ENCODE measurements at places on chromosomes 11 and 22.

- DNase-seq, result peak; percentile 68
Observed at GRCh38 chr11:6604081-6604626, 580 bp downstream of the ILK start.

DNA sequence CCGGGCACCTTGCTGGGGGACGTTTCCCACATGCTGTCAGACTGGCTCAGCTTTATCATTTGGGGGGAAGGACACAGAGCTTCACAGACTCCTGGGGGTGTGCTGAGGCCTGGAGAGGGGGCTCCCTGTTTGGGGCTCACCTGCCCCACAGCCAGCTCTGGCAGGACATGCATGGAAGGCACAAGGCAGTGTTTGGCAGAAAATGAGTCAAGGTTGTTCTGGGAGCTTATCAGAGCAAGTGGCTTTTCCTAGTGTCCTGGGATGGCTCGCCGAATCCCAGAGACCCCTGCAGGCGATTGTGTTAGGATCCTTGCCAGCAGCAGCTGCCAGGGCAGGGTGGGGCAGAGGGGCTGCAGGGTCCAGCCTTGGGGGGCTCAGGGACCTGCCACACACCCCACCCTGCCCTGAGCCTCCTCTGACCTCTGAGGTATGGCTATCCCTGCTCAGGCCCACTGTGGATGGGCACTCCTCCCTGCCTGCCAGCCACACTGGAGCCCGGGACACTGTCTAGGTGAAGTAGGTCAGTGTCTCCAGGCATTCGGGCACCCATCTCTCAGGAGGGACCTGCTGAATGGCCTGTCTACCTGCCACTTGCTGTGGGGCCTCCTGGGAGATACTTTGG lies 1323.0 kb downstream of the BRD1 start:
- no peak for DNase-seq

GRCh38 chr11:92969293-92969633 lies 188 bp upstream of the MTNR1B start:
- DNase-seq, result no peak

- no peak for DNase-seq
Observed at GRCh38 chr11:10498426-10499250, 42.3 kb downstream of the RNF141 start.

DNA sequence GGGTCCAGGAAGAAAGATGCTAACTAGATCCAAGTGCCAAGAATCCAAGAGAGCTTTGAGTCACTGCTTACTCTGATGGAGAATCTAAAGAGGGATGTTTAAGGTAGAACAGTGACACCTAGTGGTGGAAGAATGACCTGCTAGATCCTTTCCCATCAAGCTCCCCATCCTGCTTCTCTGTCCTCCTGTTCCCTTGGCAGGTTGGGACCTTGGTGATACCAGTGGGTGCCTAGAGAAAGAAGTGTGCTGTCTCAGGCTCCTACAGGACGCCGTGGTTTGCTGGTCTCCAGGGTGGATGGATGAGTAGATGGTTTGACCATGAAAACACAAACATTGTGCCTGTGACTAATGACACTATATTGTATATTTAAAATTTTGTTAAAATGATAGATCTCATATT lies 383.7 kb downstream of the TMEM135 start:
- DNase-seq, result peak; percentile 84

- DNase-seq, result no peak
Observed at GRCh38 chr11:70769106-70769505, 370.8 kb downstream of the CTTN start.

DNA sequence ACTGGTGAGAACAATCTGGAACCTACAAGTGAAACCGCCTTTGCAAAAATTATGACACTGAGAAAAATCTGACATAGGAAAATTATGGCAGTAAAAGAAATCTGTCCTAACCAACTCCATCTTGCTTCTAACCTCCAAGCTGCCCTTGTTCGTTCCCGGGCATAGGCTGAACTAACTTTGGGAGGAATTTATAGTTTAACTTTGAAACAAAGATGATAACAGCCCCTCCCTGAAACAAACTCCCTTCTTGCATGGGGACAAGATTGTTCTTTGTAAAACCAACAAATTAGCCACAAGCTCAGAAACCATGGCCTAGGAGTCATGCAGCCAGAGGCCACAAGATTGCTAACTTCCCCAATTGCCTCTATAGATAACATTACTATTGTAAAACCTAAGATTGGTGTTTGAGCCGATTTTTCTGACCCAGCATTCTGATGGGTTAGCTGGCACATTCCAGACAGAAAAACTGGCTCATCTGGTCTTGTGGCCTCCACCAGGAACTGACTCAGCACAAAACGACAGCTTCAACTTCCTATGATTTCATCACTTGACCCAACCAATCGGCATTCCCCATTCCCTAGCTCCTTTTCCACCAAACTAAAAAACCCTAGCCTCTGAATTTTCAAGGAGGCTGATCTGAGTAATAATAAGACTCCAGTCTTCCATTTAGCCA lies 3.6 kb upstream of the CCDC81 start:
- DNase-seq, result peak; percentile 64

GRCh38 chr11:33719587-33719986 lies 16.6 kb downstream of the CD59 start:
- no peak for DNase-seq

GRCh38 chr11:47552056-47552565 lies 821 bp downstream of the CELF1 start:
- DNase-seq, result peak; percentile 71

GRCh38 chr11:9459667-9460321 lies 1.0 kb upstream of the ZNF143 start:
- DNase-seq, result peak; percentile 67

GRCh38 chr22:45671783-45672563 lies at the start of gene ATXN10:
Gene ATXN10 (plus strand): TSS chr22:45671834. CDS start chr22:45672064, 230 bp downstream.
- peak; percentile 79 for DNase-seq

DNA sequence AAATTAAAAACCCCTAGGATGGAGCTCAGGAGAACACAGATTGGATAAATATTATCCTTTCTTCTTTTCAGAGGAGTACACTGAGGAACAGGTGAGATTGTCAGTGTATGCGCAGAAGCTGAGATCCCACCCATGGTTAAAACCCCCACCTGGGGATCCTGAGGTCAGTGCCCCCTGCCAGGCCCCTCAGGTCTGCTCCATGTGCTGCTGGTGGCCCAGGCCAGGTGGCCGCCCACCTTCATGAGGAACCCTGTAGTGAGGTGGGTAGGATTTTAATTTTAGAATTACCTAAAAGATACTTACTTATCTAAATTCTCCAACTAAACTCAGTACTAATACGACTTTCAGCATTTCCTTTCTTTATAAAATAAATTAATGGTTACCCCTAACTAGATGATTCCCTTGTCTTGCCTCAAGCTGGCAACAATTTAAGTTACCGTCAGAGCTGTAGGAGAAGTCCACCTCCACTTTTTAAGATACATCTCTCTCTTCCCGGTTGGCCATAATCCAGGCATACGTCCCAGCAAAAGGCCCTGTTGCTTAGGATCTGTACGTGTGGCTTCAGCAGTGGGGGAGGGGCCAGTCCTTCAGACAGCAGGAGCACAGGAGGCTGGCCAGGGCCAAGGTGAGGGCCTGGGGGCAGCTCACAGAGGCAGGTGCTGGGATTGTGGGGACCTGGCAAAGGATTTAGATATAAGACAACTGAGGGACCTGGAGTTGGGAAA lies 61.5 kb upstream of the PITPNB start:
- DNase-seq, result no peak

- DNase-seq, result no peak
Observed at GRCh38 chr11:100741866-100742625, 55.0 kb downstream of the ARHGAP42 start.

GRCh38 chr11:27418356-27418755 lies 54.2 kb downstream of the LGR4 start:
- no peak for DNase-seq

- DNase-seq, result no peak
Observed at GRCh38 chr11:6602096-6602940, 1.1 kb downstream of the RRP8 start.

DNA sequence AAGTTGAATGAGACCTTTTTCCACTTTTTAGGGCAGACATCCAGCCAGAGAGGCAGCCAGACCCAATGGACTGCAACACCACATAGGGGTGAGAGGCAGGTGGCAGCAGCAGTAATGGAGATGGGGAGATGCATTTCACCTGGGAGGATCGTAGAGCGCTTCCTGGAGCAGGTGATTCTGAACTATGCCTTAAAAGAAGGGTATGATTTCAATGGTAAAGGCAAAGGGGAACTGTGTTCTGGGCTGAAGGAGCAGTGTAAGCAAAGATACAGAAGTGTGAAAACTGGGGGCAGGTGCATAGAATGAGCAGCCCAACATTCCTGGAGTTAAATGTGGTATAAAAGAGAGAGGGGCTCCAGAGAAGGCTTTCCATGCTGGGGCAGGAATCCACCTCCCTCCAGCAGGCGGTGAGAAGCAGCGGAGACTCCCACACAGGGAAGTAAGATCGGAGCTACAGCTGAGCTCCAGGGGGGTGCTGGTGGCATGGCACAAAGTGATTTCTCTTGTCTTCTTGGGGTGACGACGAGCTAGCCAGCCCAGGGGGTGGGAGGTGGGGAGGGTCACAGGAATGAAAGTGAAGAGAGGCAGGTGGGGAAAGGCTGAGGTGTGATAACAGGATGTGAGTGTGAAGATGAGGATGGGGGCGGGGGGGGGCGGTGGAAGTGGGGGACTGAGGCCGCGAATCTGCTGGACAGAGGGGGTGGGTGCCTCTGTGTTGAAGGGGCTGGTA lies 4.3 kb upstream of the SERHL2 start:
- DNase-seq, result no peak

DNA sequence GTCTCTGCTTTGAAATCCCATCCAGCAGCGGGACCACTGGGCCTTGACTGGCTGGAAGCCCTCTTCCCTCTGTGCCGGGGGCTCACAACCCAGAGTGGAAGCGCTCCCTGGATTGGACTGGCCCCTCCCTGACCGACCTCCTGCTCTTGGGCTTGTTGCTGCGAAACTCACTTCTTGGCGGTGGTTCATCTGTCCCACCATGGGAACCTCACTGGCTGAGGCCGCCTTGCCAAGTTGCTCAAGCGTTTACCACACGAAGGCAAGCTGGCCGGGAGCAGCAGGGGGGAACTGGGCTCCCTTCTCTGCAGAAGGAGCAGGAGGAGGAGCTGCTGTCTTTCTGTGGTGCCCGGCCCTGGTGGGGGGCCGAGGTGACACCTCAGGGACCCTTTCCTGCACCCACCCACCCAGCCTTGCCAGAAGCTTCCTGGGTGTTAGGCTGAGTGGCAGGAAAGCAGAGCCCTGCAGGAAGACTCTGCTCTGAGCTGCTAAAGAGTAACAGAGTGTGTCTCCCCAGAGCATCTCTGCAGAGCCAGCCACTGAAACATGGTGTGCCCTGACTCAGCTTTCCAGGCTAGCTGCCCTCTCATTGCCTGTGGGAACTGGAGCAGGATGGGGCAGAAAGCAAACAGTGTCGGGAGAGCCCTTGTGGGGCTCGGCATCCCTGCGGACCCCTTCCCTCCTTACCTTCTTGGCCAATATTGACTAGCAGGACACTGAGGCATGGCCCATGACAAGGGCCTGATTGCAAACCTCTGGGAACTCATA lies 88.5 kb upstream of the ALX4 start:
- DNase-seq, result no peak

- DNase-seq, result no peak
Observed at GRCh38 chr22:27680636-27681035, 120.9 kb downstream of the MN1 start.

GRCh38 chr11:393219-394033 lies 583 bp upstream of the PKP3 start:
- DNase-seq, result peak; percentile 73

DNA sequence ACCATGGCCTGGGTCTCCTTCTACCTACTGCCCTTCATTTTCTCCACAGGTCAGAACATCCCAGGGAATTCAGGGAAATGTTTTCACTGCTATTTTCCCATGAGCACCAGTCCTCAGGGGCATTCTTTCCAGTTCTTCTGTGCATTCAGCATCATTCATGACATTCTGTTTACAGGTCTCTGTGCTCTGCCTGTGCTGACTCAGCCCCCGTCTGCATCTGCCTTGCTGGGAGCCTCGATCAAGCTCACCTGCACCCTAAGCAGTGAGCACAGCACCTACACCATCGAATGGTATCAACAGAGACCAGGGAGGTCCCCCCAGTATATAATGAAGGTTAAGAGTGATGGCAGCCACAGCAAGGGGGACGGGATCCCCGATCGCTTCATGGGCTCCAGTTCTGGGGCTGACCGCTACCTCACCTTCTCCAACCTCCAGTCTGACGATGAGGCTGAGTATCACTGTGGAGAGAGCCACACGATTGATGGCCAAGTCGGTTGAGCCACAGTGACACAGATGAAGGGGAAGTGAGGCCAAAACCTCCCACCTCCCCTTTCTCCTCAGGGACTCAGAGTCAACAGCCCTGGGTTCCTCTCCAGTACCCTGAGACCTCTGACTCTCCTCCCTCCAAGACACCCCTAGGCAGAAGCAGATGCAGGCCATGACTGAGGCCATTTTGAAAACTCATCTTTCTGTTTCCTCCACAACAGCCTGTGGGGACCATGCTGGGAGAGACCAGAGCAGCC lies 15.9 kb upstream of the IGLL5 start:
- DNase-seq, result no peak

- no peak for DNase-seq
Observed at GRCh38 chr11:93407777-93408401, 77.3 kb downstream of the DEUP1 start.

GRCh38 chr11:43359422-43359818 lies 700 bp downstream of the TTC17 start:
- peak; percentile 26 for DNase-seq

DNA sequence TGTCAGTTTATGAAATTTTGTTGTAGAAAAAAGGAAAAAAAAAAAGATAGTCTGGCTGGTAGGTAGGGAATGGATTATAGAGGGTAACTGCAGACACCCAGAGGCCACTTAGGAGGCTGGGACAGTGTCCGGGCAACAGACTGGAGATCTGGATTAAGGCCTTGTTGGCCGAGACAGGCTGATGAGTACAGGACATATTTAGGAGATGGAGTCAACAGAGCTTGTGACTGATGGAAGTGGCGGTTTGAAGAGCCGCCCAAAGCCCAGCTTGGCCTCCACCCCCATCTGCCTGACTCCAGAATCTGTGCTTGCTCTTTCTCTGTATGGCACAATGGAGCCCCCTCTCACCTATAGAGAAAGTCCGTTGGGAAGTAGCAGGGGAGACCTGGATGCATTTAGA lies 7.6 kb downstream of the PLEKHB1 start:
- no peak for DNase-seq

DNA sequence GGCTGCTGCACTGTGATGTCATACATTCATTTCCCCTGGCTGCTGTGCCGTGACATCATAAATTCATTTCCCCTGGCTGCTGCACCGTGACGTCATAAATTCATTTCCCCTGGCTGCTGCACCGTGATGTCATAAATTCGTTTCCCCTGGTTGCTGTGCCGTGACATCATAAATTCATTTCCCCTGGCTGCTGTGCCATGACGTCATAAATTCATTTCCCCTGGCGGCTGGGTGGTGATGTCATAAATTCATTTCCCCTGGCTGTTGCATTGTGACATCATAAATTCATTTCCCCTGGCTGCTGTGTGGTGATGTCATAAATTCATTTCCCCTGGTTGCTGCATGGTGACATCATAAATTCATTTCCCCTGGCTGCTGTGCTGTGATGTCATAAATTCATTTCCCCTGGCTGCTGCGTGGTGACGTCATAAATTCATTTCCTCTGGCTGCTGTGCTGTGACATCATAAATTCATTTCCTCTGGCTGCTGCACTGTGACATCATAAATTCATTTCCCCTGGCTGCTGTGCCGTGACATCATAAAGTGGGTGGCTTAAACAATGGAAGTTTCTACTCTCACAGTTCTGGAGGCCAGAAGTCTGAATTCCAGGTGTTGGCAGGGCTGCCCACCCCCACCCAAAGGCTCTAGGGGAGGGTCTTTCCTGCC lies 301.1 kb downstream of the SHANK2 start:
- DNase-seq, result no peak

GRCh38 chr22:41367680-41368542 lies 13.8 kb upstream of the TEF start:
- DNase-seq, result peak; percentile 72

- no peak for DNase-seq
Observed at GRCh38 chr11:121341609-121342008, 49.0 kb downstream of the SC5D start.

All from AG10803 (cell line).